ENCODE measurements at places on chromosomes 1 and 21.

DNA sequence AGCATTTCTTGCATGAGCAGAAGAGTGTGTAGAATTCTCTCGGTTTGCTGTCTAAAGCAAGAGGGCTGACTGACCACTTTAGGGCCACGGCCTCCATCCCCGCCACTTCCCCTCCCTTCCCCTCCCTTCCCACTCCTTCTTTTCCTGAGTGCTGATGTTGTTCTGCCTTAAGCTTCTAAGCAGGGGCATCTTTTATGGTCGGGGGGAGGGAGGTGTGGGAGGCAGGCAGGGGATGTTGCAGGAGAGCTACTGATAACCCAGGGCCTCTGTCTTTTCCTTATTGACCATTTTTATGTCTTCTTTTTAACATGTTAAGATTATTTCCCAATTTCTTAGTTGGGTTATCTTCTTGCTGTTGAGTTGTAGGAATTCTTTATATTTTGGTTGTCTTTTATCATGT lies 15.1 kb downstream of the USP25 start:
- DNase-seq, result no peak

- DNase-seq, result no peak
Observed at GRCh38 chr21:29301691-29302090, 3.0 kb downstream of the BACH1 start.

DNA sequence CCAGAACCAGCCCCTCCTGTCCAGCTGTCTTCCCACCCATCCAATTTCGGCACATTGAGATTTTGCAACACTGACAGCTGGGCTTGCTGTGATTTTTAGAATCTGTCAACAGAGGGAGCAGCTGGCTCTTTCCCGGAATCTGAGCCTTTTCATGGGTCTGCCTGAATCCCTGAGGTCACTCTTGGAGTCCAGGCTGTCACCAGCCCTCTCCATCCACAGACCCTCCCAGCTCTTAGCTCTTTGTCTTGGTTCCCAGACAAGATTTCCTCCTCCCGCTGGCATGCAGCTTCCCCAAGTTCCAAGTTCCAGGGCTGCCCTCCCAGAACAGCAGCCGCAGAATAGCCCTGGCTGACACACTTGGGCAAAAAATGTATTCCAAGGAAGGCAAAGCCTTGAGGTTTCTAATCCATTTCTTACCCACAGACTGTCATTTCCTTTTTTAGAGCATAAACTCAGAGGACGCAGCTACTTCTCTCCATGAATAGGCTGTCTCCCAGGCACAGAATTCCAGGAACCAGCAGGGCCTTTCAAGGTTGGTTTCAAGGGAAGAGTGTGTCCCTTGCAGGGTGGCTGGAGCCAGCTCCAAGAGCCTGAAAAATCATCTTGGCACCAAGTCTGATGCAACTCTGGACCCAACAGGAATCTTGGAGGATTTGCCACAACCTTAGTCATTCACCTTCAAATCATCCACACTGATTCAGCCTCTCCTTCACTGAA lies 7.1 kb upstream of the TMEM61 start:
- no peak for DNase-seq

DNA sequence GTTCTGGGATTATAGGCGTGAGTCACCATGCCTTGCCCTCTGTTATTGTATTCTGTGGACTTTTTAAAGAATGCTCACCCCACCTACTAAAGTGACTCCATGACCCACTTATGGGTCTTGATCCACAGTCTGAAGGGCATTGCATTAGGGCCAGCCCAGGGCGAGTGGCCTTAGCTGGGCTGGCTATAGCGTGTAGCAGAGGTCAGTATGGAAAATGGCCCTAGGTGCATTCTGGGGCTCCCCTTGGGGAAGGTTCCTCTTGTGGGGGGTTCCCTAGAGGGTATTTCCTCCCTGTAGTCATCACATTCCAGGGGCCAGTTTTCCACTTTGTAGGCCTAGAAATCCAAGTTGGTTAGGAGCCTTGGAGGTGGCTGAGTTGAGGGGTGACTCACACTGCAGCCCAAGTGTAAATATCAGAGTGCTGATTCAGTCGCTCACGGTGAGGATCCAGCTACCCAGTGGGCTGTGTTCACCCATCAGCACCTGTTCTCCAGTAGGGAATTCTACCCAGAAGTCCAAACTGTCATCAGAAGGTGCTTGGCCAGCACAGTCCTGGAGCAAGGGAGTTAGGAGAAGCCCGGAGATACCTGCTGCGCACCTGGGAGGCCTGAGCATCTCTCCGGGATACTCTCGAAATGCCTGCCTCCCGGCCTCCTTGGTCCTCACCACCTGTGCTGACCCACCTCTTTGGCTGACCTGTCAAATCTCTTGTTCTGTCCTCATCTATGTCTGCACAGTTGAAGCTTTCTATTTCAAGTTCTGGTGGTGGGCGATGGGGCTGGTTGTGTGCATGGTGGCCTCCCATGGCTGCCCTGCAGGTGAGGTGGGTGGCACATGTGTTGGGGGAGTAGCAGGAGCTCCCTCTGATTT lies 52.2 kb downstream of the NENF start:
- no peak for DNase-seq

DNA sequence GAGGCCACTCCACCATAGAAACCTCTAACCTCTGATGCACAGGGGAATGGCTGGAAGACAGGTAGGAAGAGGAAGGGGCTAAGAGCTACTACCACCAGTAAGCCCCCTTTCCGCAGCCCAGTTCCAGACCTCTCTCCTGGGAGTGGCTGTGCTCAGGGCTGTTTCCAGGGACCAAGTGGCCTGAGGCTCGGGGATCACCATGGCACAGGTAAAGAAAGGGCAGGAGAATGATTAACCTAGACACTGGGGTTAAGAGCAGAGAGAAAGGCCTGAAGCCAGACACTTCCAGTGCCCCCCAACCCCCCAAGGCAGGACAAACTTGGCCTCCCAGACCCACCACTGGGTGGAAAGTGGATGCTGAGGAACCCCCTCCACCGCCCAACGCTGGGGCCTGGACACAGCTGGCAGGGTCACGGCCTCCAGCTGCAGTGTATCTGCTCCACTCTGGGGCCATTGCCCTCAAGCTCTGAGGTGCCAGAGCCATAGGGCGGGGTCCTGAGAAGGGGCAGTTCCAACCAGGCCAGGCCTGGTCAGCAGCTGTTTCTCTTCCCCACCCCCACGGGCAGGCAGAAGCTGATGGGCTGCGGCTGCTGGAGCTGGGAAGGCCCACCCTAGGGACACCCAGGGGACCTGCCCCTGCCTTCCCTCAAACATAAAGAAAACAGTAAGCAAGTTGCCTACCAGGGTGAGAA lies 2.6 kb downstream of the TAGLN2 start:
- no peak for DNase-seq
